ENCODE measurements at places on chromosomes 11 and 22.

GRCh38 chr11:64457416-64458010 is 98.6 kb downstream of the RPS6KA4 start:
- no peak for DNase-seq

DNA sequence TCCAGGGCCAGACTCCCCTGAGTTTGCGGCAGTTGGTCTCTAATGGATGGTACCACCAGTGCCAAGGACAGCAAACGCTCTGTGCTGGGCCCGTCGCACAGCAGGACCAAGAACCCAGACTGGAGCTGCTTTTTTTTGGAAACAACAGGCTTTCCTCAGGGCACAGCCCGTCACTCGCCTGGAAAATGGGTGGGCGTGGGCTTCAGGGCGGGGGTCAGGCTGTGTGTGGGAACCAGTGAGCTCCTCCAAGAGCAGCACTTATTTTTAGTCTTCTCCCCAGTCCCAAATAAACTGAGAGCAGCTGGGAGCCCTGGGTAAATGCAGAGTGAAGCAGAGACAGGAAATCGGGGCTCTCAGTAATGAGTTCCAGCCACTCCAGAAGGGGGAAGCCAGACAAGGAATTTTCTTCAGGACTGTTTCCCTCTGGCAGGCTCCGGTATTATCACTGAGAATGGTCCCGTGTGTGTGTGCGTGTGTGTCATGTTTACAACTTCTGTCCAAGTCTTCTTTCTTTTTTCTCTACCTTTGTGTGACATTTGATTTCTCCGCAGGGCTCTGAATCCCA is 63.0 kb downstream of the PPFIBP2 start:
- DNase-seq, result no peak

DNA sequence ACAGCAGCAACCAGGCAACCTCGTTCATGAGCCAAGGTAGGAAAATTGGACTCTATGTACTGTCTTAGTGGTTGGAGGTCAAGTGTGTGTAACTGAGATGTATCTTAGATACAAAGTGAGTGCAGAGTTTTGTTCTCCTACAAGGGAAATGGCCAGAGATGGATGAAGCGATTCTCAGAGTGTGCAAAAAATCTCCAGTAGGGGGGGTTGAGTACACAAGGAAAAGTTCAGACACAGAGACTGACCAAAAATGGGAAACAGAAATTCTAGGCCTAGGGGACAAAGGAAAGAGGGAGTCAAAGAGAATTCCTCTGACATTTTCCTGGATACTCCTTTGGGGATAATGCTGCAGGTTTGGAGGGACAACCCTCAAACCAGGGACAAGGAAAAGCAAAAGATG is 38.2 kb upstream of the OR5AK2 start:
- no peak for DNase-seq

- DNase-seq, result no peak
Measured at GRCh38 chr11:22734628-22735345, 68.4 kb downstream of the GAS2 start.

GRCh38 chr11:64848826-64849597 is 4.6 kb upstream of the CDC42BPG start:
- no peak for DNase-seq

DNA sequence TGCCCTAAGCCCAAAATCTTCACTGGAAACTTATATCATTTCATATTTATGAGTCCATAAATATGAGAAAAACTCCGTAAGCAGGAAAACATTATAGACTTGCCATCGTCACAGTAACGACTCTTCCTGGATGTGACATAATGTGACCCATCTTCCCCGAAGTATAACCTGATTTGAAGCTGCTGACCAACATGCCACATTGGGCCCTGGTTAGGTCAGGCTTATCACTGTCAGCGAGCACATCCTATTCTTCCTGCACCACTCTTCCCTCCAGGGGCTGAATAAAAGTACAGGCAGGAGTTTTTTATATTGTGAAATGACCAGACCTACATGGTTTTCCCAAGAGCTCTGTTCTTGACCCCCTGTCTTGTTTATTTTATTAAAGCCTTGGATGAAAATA is 12.1 kb upstream of the BLID start:
- DNase-seq, result no peak

DNA sequence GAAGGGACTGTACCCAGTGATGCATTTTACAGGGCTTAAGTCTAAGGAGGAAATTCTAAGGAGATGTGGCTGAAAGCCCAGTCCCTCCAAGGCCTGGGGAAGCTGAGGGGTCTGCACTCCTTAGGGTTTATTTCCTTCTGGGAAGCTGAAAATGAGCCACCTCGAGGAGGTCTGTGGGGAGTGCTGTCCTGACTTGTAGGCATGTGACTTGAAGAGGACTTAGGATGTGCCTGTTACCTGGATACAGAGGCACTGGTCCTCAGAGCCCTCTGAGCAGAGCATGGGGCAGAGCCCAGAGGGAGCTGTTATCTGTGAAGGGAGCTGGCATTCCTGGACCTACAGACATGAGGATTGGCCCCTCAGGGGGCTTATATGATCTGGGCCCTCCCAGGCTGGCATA is 77.1 kb downstream of the TP53I11 start:
- DNase-seq, result no peak

GRCh38 chr22:32473388-32473952 is 1.1 kb upstream of the FBXO7 start:
- peak; percentile 3 for DNase-seq

DNA sequence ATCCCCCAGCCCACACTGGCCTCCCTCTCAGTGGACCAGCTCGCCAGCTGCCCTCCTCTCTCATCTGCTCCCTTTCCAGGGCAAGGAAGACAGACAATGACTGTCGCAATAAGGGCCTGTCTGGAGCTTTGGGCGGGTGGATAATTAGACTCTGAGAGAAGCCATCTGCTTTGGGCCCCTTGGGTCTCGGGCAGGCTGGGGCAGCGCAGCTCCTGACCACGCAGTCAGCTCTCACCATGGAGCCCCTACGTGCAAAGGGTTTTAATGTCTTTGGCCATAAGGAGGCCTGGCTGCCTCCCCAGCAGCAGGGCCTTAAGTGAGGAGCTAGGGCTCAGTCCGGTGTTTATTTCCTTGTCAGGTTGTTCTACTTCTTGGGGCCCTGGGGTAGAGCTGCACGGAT is 153.9 kb downstream of the CHST1 start:
- DNase-seq, result no peak

GRCh38 chr11:119363081-119363850 is 16.8 kb upstream of the MFRP start:
- no peak for DNase-seq

GRCh38 chr11:27968461-27968860 is 139.5 kb downstream of the KIF18A start:
- DNase-seq, result no peak

DNA sequence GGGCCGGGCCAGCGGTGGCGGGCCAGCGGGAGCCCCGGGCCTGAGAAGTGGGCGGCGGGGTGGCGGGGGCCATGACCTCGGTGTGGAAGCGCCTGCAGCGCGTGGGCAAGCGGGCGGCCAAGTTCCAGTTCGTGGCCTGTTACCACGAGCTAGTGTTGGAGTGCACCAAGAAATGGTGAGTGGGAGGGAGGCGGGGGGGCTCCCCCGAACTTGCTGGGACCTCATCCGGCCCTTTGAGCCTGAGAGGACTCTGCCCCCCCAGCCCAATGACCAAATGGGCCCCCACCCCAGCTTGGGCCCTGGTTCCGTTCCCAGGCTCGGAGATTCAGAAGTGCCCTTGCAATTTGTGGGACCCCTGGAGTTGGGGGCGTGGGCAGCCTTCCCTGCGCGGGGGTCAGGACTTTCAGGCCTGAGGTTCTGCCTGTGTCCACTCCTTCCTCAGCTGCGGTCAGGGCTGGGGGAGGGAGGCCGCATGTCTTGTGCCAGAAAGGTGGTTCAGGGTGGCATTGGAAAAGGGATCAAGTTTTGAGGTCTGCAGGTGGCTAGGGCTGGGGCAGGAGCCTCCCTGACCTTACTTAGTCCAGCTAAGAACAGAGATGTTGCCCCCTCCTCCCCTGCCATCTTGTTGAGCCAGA is 496 bp downstream of the EHBP1L1 start:
- DNase-seq, result no peak

DNA sequence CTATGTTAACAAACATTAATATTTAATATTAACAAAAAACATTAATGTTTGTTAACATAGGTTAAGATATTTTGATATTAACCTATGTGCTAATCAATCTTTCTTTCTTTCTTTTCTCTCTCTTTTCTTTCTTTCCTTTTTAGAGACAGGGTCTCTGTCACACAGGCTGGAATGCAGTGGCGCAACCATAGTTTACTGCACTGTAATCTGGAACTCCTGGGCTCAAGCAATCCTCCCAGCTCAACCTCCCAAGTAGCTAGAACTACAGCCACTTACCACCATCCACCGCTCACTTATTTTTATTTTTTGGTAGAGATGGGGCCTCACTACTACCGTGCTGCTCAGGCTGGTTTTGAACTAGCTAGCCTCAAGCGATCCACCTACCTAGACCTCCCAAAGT is 13.2 kb downstream of the SIK3 start:
- no peak for DNase-seq

DNA sequence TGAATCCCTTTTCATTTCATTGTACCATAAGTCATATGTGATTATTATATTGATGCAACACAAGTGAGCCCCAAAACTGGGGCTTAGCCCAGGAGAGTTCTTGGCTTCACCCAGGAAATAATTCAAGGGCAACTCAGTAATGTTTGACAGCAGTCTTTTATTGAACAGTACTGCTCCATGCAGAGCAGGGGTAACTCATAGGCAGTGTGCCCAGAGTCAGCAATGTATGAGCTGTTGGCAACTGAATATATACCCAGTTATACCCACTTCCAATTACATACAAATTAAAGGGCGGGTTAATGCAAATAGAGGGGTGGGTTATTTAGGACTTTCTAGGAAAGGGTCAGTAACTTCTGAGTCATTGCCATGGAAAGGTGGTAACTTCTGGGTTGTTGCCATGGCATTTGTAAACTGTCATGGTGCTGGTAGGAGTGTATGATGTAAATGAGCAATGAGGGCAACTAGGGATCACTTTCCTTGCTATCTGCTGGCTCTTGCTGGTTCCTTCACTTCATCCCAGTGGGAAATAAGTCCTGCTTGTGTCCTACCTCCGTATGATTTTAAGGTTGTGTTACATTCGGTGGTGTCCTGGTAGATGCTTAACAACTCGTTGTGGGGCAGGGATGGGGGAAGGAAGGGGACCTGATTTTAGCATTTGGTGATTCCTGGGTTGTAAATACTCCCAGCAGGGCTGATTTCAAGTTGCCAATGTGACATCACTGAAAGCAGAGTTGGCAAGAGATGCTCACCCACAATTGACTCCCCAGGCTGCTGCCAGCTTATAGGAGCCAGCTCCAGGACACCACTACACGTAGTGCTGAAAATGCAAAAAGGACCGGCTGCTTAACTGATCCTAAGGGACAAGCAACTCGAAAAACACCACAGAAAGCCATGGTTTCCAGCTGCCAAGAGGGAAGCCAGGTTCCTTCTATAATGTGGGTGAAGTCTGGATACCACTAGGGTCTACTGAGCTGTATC is 70.1 kb downstream of the SYT9 start:
- no peak for DNase-seq

DNA sequence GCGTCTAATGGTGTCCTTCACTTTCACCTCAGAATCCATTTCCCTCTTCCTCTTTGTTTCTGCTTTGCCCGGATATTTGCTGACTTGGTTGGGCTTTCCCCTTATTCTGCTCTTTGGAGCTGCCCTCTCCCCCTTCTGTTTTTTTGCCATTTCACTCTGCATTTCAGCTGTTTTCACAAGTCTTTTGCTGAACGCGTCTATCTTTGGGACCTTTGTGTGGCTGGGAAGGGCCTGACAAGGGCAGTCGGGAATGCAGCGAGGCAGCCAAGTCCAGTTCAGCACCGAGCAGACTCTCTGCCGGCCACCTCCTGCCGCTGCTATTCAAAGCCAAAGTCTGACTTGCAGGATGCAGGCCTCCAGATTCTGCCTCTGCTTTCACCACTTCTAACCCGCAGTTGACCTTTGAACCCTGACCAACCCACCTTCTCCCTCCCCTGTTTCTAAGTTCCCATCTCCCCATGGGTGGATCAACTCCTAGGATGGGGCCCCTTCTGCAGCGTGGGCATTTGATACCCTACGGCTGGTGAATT is 38.2 kb downstream of the FEZ1 start:
- no peak for DNase-seq

GRCh38 chr11:87144252-87144651 is 106.5 kb downstream of the TMEM135 start:
- DNase-seq, result no peak

DNA sequence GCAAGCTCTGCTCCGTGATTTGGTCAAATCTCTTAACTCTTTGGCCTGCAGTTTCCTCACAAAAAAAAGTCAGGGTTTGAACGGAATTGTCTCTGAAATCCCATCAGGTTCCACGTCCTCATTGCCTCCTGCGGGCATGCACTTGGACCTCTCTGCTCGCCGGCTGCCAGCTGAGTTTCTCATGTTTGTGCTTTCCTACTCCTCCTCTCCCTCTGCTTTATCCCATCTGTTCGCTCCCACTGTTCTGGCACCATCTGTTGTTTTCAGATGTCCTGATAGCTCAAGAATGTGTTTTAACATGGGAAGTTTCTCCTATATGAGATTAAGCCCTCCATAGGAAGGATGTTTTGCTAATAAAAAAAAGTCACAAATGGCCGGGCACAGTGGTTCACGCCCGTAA is 49.4 kb upstream of the ARHGAP42 start:
- no peak for DNase-seq

GRCh38 chr11:66749091-66749490 is 20.1 kb upstream of the SPTBN2 start:
- DNase-seq, result no peak

DNA sequence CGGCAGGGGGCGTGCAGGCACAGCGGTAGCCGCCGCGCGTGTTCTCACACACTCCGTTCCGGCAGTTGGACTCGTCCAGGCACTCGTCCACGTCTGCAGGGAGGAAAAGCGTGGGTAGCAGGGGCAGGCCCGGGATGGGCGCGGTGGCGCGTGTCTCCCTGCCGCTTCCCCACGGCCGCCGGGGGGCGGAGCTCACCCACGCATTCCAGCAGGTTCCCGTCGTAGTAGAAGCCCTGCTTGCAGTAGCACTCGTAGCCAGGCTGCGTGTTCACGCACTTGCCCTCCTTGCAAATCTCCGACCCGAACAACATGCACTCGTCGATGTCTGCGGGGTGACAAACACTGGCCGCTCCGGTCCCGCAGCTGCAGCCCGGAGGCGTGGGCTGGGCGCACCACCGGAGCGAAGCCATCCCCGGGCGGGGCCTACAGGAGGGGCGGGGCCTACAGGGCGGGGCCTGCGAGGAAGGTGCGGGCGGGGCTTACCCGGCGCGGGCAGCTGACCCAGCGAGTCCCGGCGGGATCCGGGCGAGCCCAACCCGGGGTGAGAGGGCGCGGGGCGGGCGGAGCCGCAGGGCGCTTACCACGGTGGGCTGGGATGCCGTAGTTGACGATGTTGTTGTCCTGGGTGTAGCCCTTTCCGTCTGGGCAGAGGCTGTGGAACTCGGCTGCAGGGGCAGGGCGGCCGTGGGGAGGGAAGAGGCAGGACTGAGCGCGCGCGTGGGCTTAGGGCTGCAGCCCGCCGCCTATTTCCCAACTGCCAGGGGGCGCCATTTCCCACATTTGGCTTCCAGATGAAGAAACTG is 15.6 kb downstream of the SCYL1 start:
- DNase-seq, result peak; percentile 87

DNA sequence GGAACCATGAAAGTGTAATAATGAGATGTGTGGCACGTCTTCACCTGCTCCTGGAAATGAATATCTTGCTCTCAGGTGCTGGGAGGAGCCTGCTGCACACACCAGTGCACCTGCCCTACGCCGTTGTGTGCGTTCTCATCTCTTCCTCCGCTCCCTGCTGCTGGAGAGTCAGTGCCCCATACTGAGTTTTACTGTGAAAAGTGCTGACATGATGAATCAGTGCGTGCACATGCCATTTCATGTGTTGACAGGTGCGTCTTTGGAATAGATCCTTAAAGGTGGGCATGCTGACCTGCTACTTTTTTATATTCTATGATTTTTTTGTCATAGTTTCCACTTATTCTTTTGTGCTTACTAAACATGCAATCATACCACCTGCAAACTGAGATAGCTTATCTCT is 1015.8 kb downstream of the BRD1 start:
- no peak for DNase-seq

All from T-helper 9 cell (primary cell).